Fibroblast of gingiva (primary cell): ENCODE measurements at places on chromosomes 4 and X.

DNA sequence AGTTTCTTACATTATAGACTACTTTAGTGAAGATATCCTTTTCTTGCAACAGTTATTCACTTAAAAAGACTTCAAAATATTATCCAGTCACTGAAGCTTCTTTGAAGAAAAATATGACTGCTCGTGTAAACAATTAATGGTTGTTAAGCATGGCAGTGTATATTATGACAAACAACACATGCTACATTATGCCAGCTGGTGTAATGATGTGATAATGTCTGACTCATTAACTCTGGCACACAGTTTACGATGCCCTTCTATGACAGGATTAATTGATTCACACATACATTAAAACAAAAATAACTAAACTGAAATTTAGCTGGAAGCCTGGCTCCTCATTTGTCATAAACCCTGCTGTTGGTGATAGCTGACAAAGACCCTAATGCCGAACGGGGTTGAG, 22.4 kb downstream of the GK2 start:
- no peak for DNase-seq

DNA sequence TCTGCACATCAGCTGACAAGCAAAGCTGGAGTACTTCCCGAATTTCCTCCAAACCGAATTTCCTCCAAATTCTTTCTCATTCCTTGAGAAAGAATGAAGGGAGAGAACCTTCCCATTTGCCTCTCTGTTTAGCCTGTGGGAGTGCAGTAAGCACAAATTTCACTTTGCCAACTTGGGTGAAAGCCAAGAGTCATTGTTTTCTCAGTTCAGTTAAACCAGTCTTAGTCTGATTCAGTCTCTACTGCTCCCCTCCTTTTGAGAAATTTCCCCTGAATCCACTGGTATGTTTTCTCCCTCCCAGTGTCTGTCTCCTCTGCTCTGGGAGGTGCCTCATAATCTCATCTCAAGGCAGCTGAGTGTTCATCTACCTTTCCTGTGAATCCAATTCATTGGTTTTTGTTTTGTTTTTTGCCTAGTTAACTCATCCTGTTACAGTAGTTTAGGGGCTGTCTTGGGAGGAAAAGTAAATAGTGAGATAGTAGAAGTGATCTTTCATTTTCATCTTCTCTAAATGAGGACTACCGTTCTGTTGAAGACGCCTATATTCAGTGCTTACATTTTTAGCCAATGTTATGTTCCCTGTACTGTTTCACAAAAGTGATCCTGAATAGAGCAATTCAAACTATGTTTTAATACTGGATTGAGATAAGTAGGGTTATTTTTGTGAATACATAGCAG, 49.0 kb downstream of the SYTL5 start:
- peak; percentile 53 for DNase-seq

GRCh38 chrX:45806410-45807121, 605.9 kb upstream of the DIPK2B start:
- peak; percentile 90 for DNase-seq

DNA sequence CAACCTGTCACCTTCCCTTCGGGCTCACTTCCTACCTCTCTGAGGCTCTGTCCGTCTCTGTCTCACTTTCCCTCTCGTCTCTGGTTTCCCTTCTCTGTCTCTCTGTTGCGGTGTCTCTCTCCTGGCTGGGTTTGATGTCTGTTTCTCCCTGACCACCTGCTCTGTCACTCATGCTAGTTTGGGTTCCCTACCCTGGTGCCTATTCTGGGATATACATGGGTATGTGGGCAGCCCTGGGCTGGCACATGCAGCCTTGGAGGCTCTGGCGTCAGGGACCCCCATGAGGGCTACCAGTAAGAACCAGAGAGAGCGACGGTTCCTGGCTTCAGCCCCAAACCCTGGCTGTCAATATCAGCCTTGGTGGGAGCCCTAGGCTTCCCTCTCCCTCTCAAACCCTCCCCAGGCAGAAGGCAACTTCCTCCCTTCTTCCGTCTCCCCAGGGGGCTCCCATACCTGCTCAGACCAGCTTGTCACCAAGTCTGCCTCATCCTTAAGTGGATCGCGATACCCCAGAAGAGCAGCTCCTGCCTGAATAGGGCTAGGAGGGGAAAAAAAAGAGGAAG, 314 bp downstream of the DNASE1L1 start:
- DNase-seq, result no peak

GRCh38 chr4:116480546-116480945, 604.8 kb downstream of the TRAM1L1 start:
- DNase-seq, result no peak

DNA sequence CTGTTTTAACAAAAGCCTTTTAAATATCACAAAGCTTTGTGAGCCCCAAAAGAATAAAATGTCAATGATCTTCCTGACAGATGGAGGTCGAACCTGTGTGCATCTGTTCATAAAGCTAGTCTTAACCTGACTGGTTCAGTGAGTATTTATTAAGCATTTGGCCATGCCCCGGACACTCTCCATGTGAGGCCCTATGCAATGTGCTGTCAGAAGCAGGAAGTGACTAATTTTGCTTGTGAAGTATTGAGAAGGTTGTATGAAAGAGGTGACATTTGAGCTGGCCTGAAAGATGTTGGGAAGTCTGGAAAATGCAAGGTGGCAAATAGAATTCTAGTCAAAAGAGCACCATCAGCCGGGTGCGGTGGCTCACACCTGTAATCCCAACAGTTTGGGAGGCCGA, 171.4 kb downstream of the MSL3 start:
- no peak for DNase-seq

DNA sequence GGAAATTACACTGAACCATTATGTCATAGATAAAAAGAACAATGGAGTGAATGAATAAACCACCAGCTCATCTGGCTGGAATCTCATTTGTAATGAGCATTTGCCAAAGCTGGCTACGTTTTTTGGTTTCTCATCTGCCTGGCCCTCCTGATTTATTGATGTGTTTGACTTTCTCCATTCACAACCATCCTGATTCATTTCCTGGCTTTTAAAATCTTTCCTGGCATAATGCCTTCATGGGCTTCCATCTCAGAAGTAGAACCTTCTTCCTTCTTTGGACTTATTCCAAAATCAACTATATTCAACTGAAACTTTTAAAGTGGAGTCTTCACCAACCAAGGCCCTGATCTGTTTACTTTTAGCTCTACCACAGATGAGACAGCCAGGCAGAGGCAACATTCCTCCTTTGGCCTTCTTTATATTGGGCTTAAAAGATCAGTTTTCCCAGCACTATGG, 36.0 kb upstream of the ARSJ start:
- DNase-seq, result peak; percentile 90

- no peak for DNase-seq
These were observed 64.6 kb downstream of the CNKSR2 start for GRCh38 chrX:21438792-21439191.

DNA sequence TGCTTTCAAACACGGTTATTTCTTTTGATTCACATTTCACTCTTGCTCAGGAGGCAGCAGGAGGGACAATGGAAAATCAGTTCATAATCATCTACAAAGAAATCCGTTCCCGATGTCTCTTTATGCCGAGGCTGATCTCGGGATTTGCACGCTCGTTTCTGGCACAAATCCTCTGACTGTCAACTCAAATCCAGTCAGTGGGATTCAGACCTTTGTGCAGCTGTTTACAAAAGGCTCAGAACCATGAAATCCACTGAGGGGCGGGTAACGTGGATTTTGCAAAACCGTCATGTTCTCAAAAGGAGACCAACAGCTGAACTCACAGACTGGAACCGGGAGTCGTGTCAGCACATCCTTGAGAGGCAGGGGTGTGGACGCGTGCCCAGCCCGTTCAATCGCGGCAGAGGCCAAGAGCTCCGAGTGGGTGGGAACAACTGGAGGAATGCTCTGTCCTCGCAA, 46.4 kb downstream of the ACOX3 start:
- DNase-seq, result peak; percentile 89

DNA sequence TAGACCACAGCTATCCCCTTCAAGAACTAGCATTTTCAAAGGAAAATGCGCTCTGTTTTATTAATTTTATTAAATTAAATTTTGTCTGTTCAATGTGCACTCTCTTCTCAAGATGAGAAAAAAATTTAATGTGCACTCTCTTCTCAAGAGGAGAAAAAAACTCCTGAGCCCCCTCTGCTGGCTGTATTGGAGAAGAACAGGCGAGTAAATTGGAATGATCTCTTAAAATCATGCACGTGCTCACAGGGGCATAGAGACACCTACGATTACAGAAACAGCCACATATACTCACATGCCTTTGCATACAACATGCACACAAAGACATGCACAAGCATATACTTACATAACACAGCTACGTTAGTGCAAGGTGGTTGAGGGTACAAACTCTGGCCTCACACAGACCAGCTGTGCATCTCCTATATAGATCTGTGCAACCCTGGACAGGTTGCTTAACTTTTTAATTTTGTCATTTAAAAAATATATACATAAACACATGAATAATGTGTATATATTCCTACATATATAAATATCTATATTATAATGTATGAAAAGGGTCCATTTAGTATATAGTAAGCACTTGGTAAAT, 176.2 kb upstream of the CXorf66 start:
- no peak for DNase-seq

DNA sequence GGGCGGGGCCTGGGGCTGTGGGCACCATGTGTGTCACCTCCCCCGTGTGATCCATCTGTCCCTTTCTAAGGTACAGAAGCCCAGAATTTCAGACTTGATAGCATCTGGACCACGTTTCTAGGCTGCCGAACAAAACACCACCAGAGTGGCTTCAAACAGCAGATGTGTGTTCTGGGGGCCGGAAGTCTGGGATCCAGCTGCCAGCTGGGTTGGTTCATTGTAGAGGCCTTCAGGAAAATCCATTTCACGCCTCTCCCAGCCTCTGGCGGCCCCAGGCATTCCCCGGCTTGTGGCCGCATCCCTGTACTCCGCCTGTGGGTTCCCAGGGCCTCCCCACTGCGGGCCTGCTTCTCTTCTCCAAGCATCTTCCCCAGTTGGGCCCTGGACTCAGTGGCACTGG, 39.6 kb upstream of the GPR78 start:
- no peak for DNase-seq

DNA sequence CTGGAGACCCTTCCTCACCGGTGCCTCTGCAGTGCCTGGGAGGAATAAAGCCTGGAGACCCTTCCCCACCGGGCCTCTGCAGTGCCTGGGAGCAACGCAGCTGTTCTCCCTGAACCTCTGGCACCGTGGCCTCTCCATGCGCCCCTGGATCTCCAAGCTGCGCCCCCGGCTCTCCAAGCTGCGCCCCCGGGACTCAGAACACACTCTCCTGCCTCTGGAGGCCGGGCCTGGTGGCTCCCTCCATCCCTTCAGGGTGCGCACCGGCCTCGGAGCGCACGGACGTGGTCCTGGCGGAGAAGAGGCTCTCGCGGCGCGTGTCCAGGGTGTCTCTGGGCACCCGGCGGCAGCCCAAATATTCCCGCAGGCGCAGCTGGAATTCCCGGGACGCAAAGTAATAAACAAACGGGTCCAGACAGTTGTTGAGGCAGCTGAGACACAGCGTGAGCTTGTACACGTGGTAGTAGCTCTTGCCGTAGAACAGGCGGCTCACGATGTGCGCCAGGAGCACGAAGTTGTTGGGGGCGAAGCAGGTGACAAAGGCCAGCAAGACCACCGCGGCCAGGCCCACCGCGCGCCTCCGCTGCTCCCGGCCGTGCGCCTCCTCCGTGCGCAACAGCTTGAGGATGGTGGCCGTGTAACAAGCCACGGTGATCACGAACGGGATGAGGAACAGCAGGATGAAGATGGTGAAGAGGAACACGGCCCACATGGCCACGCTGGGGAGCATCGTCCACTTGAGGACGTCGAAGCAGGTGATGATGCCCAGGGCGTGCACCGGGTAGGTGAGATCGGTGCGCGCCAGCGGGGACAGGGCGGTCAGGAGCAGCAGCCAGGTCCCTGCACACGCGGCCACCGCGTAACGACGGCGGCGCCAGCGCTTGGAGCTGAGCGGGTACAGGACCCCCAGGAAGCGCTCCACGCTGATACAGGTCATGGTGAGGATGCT, 12.8 kb upstream of the ASMTL start:
- no peak for DNase-seq

DNA sequence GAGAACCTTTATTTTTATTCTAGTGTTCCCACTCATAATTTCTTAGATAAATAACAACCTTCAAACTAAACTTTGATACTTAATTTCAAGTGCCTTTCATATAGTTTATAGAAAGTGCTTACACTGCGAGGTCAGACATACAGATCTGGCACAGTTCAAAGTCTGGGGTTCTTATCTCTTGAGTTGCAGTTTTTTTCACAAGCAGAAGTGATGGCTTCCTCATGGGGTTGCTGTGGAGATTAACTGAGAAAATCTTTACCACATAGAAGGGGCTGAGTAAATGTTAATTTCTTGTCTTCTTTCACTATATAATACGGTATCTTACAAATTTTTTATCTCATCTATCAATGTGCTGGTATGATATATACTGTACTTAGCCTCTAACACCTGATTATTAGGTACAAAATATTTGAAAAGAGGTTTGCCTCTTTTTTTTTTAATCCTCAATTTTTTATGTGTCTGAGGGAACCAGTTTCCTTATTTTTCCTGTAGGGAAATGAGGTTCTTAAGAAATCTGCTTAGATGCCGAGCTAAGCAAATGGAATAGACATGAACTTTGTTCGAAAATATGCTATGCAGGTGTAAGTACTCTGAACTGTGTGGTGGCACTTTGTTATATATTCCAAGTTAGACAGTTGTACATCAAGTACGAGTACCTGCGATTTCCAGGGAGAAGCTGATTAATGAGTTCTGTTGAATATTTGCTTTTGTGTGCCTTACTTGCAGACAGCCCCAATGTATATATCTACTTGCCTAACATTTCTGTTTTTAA, 3.3 kb downstream of the ING2 start:
- DNase-seq, result no peak

DNA sequence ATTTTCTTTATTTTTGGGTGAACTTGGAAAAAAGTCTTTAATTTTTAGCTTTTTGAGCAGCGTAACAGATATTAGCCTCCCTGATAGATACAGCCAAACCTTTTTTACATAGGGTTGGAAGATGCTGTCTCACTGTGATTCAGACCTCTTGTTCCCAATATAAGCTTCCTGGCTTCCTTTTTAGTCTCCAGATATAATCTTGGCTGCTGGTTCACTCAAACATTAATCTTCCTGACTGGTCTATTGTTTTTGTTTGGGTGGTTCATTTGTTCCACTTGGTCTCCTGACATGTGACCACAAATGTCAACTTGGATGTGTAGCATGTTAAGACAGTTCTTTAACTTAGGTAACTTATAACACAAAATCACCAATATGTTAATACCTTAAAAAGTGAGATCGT, 23.0 kb downstream of the RPA4 start:
- DNase-seq, result no peak

- DNase-seq, result no peak
These were observed 50.2 kb downstream of the JAKMIP1 start for GRCh38 chr4:6150046-6150735.

DNA sequence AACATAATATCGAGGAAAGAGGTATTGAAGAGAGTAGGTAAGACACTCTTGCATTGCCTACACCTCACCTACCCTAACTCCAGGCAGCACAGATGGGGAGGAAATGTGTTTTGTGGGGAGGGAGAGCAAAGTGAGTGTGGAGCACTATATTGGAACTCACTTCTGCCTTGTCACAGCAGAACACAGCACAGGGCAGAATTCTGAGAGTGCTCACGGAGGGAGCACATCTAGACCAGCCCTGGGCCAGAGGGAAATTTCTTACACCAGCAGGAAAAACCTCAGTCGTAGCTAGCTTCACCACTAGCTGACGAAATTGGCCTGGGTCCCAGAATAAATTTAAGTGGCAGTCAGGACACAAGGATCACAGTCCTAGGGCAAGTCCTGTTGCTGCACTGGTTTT, 517.3 kb downstream of the TMA16 start:
- DNase-seq, result no peak
